ENCODE measurements at places on chromosomes 1 and 21. TPM values are rescaled to one million over a fixed set of nuclear protein-coding genes. Genes with fewer than 3 reads are reported as not detected.

DNA sequence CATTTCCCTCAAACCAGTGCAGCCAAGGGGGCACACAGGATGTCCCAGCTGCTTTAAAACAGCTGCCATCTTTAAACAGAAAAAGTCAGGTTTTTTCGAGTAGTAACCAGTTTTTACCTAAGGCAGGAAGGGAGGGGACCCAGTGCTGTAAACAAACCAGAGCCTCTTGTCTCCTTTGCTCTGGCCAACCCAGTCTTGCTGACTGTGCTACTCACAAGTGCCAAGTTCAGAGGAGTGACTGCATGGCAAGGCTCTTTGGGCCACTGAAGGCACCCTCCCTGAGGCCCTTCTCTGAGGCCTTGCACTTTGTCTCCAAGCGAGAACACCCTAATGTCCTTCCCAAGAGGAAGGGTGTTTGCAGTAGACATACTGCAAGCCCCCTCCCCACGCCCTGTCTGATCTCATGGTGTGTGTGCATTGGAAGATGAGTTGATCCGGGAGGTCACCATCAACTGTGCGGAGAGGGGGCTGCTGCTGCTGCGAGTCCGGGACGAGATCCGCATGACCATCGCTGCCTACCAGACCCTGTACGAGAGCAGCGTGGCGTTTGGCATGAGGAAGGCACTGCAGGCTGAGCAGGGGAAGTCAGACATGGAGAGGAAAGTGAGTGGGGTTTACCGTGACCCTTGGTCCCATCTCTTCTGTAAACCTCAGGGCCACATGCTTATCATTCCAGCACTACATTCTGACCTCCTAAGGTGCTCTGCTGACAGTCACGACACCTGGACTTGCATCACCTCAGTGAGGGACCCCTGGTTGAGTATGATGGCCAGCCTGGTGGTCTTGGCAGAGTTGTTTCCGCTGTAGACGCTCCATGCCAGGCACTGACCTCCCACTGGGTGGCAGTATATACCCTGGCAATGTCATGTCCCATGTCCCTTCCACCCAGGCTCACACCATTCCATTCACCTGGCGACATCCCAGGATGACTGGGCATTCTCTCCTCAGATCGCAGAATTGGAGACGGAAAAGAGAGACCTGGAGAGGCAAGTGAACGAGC is 4.7 kb downstream of the DNALI1 start:
- no peak for DNase-seq

DNA sequence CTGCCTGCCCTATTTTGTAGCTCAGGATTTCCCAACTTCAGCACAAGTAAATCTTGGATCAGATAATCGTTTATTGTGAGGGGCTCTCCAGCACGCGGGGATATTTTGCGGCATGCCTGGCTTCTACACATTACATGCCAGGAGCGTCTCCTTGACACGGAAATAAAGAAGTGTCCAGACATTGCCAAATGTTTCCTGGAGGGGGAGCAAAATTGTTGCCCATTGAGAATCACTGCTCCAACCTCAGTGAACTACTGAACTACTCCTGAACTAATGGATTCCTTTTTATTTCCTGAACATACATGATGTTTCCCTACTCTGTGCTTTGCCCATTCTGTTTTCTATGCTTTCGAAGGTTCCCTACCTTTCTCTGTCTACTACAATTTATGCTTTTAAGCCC is 1359.1 kb upstream of the ADGRL2 start:
- DNase-seq: no peak

DNA sequence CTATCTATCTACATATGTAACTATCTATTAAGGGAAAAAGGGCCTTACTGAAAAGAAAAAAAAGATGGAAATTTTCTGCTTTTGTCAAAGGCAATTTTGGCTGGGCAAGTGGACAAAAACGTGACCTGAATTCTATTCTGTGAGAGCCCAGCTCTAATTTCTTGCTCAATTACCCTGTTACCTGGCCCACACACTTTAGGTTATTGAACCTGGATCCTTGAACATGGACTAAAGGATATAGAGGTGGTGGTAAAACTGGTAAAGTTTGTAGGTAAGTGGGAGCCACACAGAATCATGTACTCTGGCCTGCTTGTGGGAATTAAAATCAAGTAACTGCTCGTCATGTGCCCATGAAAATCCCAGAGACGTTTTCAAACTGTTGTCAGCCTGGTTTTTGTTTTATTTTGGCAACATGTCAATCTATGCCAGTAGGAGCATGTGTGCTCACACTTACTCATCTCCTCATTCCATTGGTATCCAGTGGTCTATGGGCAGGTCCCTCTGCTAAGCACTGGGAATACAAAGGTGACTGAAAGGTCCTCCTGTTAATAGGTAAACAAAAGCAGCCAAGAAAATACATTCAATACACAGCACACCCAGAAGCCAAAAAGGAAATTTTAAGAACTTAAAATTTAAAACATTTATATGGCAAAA is 113.7 kb upstream of the WARS2 start:
- no peak for DNase-seq

GRCh38 chr21:34593423-34593822 is 21.5 kb downstream of the RCAN1 start:
- no peak for DNase-seq

DNA sequence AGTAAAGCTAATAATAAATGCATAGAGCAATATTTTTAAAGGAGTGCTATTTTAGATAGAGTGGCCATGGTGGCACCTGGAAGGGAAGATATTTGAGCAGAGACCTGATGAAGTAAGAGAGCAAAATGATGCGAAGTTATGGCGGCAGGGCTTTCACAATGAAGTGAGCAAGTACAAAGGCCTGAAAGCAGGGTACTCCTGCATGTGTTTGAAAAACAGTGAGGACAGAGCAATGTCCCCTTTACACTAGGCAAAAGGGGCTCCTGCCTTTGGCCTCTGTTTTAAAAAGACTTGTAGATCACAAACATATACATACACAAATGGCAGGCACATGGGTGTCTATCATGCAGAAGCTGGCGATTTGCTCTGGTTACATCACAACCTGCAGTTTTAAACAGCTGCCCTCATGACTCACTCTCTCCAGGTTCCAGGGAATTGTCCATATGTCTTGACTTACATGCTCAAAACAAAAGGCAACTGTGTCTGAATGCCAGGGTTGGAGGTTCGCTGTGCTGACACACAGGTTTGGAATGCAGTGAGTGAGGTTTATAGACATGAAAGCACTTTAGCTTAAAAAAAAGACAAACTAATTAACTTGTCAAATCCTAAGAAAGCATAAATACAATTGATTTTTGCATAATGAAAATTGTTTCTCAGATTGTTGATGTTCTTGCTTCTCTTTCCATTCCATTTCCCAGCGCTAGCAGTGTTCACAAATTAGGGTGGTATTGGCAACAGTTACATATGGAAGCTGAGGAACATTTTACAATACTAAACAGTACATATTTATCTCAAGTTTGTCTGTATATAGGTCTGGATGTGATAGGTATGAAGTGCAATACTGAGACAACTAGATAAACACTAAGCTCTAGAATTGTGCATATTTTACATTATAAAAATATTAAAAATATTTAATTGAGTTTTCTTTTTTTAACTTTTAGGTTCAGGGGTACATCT is 313.9 kb downstream of the BARHL2 start:
- DNase-seq: no peak

DNA sequence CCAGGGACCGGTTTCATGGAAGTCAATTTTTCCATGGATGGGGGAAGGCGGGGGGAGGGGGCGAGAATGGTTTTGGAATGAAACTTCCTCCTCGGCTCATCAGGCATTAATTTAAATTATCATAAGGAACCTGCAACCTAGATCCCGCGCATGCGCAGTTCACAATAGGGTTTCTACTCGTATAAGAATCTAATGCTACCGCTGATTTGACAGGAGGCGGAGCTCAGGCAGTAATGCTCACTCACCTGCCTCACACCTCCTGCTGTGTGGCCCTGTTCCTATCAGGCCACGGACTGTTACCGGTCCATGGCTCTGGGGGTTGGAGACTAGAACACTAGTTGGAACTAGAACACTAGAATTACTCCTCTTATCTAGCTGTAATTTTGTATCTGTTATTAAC is 38.0 kb downstream of the PRRX1 start:
- DNase-seq: no peak

The ANGPTL3 gene
- total RNA-seq: not detected

The KANK4 gene
- total RNA-seq: not detected

All from ascending aorta (tissue), 2 donors.